Cerebellar nuclear complex (tissue), 1 donor: ENCODE measurements at places on chromosomes 6 and 20.

GRCh38 chr20:50315586-50316551 lies 125.2 kb downstream of the CEBPB start:
- DNase-seq = no peak

DNA sequence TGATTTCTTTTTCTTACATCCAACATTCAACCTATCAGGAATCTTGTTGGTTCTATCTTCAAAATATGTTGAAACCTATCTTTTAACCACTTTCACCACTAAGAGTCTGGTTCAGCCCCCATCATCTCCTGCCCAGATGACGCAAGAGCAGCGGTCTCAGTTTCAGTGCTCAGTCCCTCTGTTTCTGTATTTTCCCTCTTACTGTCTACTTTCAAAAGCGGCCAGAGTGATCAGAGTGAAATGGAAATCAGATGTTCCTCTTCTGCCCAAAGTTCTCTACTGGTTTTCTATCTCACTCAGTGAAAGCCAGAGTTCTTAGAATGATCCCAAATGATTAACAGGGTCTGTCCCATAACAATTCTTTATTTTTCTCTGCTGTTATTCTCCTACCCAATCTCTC lies 147.9 kb upstream of the PDE7B start:
- DNase-seq = no peak

DNA sequence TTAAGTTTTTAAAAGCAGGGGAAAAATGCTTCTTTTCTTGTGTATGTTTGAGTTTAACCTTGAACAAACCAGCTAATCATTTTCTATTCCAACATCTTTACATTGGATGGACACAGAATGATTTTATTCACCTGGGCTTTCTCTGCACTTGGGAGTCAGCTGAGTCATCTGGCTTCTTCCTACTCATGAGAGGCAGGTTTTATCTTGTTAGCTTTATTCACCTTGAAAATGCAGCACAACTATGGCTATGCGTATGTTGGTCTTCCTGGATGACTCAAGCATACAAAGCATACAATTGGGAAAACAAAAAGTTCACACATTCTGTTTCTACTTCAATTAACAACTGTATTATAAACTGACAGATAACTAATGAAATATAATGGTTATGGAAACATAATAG lies 737.7 kb downstream of the FRK start:
- DNase-seq = no peak

DNA sequence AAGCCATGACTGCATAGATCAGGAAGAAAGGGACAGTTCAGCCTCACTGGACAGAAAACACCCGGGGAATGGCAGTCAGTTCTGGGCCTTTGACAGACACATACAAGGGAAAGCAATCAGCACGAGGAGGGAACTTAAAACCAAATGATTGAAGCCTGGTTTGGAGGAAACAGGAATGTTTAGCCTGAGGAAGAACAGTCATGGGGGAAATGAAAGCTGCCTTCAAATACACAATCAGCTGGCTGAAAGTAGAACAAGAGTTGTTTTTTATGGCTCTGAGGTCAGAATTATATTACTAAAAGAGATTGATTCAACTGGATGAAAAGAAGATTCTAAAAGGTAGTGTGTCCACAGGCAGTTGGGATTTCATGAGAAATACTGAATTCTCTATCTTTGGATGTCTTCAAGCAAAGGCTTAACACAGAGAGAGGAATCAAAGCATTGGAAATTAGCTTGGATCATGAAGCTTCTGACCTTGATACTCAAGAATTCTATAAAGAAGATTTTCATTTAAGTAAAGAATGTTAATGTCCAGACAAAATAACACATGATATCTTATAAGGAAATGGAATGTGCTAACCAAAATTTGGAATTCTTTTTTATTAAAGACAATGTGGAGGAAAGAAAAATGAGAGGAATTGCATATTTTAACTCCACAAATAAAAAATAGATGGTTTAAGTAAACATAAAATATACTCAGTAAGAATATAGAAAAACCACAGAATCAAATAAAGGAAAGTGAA lies 216.6 kb downstream of the IBTK start:
- no peak for DNase-seq

GRCh38 chr6:101803136-101803535 lies 409.6 kb downstream of the GRIK2 start:
- DNase-seq = no peak

DNA sequence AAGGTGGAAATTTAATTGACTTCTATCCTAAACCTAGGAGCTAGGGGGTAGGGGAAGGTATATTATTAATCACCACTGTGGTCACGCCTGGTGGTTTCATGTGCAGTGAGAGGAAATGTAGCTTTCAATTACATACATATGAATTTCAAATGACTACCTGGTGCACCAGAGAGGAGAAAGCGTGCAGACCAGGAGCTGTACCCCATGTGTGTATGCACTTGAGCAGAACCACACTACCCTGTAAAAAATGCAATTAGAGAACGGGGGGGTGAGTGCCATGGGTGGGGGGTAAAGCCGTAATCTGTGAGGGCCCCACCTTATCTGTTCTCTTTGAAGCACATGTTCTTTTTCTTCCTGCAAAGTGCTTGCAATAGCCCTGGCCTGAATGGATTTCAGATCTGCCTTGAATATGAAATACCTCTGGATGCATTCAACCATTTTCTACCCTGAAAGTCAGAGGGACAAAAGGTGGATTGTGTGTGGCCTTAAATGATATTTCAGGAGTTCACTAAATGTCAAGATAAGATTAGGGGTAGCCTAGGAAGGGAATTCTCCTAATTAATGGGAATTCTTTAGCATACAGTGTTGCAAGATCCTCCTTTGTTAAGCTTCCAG lies 30.9 kb upstream of the EDN3 start:
- no peak for DNase-seq

DNA sequence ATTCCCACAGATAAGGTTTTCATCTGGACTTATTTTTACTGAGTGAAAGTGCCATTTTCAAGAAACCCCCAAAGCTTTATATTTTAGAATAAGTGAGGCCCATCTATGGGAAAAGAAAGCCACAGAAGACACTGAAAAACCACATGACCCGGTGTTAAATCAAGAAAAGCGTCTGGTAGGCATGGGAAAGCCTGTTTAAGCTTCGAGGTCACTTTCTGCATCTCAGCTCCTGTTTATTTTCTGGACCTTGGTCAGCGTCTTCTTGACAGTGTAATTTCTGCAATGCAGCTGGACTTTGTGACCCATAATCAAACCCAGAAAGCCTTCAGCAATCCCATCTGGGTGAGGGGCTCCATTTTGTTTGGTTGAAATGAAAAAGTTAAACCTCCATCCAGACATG lies 59.6 kb upstream of the NEDD9 start:
- DNase-seq = no peak

DNA sequence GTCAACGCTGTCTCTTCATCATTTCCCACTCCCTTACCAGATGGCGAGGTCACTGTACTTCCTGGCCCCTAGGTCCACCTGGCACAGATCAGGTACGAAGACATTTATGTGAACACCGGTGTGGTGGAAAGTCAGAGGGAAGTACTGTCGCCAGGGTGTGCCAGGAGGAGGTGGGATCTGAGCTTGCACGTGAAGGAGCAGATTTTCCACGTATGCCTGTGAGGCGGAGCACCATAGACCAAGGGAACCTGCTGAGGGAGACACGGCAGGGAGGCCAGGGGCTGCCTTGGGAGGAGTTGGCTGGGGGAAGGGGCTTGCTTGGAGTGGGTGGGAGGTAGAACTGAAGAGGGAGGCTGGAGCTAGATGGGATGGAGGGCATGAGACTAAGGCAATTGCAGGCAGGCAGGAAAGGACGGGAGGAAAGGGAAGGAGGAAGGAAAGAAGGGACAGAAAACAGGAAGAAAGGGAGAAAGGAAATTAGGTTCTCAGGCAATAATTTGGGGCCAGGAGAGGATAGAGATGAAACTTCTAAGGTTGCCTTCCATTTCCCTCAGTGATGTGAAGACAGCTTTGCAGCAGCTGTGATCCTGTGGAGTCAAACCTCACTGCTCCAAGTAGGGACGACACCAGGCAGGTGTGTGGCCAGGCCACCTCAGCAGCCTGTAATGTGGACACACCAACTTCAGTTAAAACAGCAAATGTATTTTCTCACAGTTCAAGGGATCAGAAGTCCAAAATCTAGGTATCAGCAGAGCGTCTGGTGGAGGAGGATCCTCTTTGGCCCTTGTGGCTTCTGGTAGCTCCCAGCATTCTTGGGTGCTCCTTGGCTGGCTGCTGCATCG lies 46.8 kb downstream of the CHMP4B start:
- DNase-seq = no peak

DNA sequence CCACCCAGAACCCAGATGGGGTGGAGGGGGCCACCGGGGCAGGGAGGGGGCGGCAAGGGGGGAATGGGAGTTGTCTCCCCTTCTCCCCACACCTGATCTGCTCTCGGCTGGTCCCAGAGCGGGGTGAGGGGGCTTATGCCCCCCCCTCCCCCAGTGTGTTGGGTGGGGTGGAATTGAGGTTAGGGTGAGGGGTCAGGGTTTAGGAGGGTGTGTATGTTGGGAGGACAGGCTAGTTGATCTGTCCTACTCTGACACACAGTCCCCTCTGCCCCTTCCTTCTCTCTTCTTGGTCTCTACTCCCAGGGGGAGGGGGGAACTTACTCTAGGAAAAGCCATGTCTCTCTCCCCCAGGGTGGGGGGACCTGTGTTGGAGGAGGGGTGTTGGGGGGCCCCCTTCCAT lies 1.9 kb upstream of the ZBTB9 start:
- no peak for DNase-seq

- no peak for DNase-seq
Observed at GRCh38 chr20:11499101-11499634, 418.5 kb upstream of the BTBD3 start.

DNA sequence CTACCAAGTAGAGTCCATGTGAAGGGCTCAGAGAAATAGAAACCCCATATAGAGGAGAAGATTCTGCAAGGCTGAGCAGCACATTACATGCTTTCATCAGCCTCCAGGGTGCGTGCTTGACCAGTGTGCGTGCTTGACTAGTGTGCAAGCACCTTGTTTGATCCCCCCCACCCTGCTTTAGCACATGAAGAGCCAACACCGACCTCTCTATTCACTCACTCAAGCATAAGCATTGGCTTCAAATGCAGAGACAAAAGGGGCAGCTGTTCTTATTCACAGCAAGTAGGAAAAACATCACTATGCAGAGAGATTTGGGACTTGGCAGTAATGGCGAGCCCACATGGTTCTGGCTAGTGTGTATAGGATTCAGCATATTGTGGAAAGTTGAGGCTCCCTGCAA lies 278.7 kb upstream of the RNF217 start:
- DNase-seq = no peak

DNA sequence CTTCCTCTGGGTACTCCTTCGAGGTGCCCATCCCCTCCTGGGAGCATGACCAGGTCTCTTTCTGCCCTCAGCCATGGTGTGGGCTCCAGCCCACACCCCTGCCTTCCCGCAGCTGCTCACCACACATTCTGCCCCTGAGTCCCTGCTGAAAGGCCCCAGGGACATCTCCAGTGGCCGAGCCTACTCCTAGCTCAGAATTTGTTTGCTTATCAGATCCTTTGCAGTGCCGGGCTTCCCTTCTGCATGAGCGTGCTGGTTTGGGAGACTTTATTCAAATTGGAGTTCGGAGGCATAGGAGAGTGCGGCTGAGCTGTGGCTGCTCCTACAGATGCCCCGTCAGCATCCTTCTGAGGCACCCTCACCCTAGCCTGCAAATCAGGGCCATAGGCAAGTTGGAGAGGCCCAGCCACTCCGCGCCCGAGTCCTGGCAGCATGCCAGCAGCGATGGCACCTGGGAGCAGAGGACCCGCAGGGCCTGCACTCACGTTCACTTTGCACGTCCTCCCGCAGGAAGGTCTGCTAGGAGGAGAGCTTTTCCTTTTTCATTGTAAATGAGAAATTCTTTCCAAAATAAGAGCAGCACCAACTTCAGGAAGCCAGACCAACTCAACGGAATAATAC lies 327.3 kb downstream of the QKI start:
- no peak for DNase-seq

DNA sequence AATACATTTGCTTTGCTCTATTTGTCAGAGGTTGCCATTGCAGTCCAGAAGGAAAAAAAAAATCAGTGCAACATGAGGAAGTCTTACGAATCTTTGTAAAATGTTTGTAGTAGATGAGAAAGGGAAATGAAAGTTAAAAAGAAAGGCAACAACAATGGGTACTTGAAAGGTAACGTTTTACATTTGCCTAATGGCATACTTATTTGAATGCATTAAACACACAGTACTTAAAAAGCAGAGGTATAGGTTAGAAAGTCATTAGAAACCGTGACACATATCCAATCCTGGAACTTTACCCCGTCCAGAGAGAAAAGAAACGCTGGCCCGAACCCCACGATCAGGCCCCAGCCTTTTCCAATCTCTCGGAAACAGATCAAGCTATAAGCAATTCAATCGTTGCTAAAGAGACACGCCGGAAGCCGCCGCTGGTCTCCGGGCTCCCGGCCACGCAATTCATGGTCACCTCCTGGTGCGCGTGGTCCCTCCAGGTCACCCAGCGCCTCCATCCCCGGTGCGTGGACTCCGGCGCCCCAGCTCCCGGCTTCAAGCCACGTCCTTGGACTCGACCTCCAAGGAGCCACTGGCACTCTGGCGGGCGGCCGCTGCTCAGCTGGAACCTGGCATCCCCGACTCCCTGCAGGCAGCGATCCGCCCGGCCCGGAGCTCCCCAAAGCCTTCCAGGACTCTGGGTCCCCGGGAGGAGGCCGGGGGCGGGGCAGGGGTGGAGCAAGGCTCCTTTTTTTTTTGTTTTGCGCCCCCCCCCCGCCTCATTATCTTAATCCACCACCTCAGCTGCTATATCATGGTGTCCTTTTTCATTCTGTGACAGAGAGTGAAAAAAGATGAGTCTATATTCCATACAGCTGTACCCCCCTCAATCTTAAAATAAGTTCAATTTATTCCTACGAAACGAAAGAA lies at the start of gene SLC18B1:
SLC18B1 (minus strand) TSS at position 687 of the 918 bp plus-strand sequence; CDS start at position 506, 181 bp downstream.
- peak; percentile 20 for DNase-seq

DNA sequence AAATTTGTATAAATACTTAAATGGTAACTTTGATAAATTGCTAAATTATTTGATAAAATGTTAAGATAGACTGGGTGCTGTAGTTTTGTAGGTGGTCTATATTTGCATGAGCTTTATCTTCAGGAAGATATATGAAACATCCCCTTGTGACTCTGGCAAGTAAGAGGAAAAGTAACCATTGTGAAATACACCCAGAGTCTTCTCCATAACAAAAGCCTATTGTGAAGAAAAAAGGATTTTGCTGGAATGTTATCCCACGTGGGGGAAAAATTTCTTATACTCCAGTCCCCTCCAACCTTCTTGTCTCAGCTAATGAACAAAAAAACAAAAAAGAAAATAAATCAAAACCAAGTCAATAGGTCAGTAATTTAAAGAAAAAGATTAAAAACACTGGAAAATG lies 600.7 kb downstream of the HDGFL1 start:
- DNase-seq = no peak
